Gastroesophageal sphincter (tissue), 4 donors: ENCODE measurements at places on chromosomes 6 and 20. TPM values are rescaled to one million over a fixed set of nuclear protein-coding genes. Genes with fewer than 3 reads are reported as not detected.

- ATAC-seq, result no peak
Measured at GRCh38 chr6:161658211-161658610, 384.4 kb upstream of the AGPAT4 start.

DNA sequence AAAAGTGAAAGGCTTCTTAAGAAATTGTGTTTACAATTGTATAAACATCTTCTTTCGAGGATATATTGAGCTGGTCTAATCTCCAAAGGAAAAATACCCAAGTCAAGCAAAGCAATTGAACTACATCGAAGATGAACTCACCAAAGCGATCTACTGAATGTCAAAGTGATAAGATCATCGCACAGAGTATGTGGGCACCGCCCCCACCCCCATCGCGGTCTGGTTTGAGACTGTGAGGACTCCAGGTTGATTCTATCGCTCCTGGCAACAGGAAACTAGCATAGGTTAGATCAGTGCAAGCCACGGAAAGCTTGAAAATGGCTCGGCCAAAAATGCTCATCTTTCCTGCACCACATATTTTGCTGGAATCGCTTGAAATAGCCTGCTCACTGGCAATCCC lies 133.2 kb upstream of the RPS6KA2 start:
- no peak for ATAC-seq

- no peak for ATAC-seq
Measured at GRCh38 chr20:10731190-10731965, 57.6 kb upstream of the JAG1 start.

GRCh38 chr6:128531696-128532095 lies 11.3 kb upstream of the PTPRK start:
- ATAC-seq, result no peak

DNA sequence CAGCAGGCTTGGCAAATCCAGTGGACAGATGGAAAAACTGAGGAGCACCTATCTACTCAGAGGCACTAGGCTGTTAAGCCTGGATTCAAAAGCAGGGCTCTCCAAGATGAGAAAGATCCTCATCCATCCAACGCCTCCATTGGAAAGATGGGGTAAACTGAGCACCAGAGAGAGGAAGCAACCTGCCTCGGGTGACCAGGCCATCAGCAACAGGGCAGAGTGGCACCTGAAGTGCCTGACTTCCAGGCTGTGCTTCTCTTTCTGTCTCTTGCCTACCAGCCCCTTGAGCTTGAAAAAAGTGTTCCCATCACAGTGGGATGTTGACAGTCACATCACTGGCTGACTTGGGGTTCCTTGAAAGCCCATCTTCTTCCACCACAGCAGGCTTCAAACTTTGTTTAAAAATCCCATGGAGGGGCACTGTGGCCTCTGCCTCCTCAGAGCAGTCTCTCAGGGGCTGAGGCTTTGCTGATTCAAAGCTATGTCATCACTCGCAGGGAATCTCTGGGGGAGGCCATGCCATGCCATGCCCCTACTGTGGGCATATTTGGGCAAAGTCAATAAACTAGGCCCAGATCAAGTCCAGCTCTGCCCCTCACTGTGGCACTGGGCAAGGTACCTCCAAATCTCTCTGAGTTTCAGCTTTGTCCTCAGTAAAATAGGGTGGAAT lies 44.8 kb upstream of the TGM2 start:
- no peak for ATAC-seq

- ATAC-seq, result no peak
Measured at GRCh38 chr20:23404196-23404595, 17.1 kb downstream of the NAPB start.

DNA sequence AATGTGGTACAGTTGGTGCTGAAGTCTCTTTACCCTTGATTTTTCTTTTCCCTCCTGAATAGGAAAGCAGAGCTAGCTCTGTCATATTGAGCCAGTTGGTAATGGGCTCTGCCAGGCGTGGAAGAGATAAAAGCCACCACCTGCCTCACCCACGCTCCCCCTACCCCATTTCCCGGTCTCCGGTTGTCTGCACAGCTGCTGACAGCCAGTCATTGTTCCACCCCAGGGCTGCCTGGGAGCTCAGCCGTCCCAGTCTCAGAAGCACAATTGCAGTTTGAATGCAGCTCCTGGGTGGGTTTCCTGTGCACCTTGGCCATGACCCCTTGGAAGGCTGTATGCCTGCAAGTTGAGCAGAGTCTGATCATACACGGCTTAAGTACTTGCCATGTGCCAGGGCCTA lies 675.2 kb upstream of the FLRT3 start:
- no peak for ATAC-seq

NOTCH4 gene
- 10.9 TPM for total RNA-seq

- ATAC-seq, result no peak
Measured at GRCh38 chr20:41379551-41379950, 12.9 kb upstream of the EMILIN3 start.

- no peak for ATAC-seq
Measured at GRCh38 chr6:137303441-137303840, 84.3 kb upstream of the IFNGR1 start.

BTN1A1 gene
- total RNA-seq, result not detected

- no peak for ATAC-seq
Measured at GRCh38 chr6:87829622-87830121, 127.6 kb upstream of the AKIRIN2 start.

- ATAC-seq, result no peak
Measured at GRCh38 chr20:50121858-50122271, 8.9 kb upstream of the UBE2V1 start.

GRCh38 chr20:49852522-49853080 lies 40.0 kb downstream of the SLC9A8 start:
- no peak for ATAC-seq

SSTR4 gene
- total RNA-seq, result not detected

- peak; percentile 85 for ATAC-seq
Measured at GRCh38 chr20:45890985-45891983, at the start of the genes CTSA and NEURL2. CTSA (plus strand) TSS chr20:45891335; CDS start chr20:45891569, 234 bp downstream. NEURL2 (minus strand) TSS chr20:45891208; CDS start chr20:45890991, 217 bp downstream.

DNA sequence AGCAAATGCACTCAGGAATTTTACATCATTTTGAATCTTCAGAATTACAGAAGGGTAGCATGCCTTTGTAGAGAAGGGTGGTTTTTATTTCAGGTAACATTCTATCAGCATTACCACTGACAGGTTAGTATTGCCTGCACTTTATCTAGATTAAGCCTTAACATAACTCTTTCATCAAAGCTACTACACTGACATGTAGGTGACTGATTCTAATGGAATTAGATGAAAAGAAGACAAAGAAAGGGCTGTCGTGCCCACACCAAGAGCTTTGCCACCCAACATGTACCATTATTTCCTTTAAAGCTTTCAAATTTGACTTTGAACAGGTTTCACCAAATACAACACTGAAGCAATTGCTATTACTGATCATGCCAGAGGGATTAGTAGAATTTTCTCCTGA lies 551.9 kb downstream of the EYS start:
- no peak for ATAC-seq

DNA sequence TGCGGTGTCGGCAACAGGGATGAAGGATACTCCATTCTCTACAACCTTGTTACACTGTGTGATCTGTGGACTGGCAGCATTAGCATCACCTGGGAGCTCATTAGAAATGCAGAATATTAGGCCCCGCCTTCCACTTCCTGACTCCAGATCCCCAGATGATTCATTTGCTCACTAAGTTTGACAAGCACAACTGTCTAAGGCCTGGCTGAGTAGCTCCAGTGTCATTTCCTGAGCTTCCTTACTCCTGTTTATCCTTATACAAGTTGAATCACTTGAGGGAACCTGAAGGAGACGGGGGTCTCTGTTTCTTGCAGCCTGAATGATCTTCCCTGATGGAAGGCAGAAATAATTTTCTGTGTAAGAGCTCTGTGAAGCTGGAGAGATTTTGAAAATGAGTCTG lies 32.7 kb upstream of the PROKR2 start:
- ATAC-seq, result no peak

DNA sequence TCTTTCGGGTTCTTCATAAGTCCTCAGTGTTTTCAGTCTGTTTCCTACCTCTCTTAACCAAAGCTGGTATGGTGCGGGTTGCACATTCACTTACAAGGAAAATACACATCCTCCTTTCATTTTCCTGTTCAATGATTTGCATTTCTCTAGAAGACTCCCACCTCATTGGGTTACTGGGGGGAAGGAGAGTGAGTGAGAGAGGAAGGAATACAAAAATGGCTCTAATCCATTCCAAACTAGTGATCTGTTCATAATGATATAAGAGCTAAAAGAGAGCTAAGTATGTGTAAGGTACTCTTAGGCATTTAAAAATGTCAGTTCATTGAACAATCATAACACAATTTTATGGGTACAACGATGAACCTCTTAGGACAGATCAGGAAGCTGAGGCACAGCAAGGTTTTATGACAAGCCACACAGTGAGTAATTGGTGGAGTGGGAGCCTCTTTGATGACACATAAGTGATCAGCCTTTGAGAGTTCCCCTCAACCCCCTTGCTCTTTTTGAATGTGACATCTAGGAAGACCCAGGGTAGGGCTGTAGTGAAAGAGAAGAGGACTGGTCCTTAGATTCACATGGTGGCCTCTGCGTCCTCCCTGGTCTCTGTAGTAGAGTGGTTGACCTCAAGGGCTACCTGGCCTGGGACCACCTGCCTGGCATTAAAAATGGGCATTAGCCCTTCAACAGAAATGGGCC lies 328.4 kb upstream of the SOX4 start:
- ATAC-seq, result no peak

GRCh38 chr6:110654096-110654820 lies 161.0 kb downstream of the CDK19 start:
- ATAC-seq, result no peak

TRIM40 gene
- total RNA-seq, result not detected

DNA sequence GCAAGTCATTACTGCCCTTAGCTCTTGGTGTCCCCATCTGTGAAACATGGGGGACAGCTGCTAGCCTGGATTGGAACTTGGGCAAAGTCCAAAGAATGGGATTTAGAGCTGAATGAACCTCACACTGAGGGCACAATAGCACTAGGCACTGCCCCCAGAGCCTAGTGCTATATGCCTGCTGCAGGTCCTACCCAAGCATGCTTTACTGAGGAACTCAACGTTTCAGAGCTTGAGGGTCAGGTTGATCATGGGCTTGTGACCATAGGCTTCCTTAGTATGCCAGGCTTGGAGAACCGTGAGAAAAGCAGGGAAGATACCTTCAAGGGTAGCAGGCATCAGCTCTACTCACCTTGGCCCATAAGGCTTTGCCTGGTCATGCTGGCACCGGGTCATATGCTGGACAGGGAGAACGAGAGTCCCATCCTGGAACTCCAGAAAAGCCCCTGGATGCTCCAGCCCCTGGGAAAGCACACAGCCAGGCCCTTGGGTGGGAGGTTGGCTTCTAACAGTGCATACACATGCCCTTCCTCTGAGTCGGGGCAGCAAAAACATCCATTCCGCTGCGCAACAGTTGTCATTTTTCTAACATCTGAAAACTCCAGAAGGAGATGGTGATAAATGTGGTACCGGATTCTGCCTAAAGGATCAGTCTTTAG lies 29.7 kb downstream of the EIF2S2 start:
- ATAC-seq, result no peak

REM1 gene
- 4.4 TPM for total RNA-seq

GRCh38 chr6:33128318-33128717 lies 52.5 kb downstream of the HLA-DPB1 start:
- no peak for ATAC-seq

- no peak for ATAC-seq
Measured at GRCh38 chr6:32977953-32978324, 9.5 kb downstream of the BRD2 start.

- ATAC-seq, result peak; percentile 44
Measured at GRCh38 chr6:39189915-39190544, 39.2 kb downstream of the KCNK5 start.

DNA sequence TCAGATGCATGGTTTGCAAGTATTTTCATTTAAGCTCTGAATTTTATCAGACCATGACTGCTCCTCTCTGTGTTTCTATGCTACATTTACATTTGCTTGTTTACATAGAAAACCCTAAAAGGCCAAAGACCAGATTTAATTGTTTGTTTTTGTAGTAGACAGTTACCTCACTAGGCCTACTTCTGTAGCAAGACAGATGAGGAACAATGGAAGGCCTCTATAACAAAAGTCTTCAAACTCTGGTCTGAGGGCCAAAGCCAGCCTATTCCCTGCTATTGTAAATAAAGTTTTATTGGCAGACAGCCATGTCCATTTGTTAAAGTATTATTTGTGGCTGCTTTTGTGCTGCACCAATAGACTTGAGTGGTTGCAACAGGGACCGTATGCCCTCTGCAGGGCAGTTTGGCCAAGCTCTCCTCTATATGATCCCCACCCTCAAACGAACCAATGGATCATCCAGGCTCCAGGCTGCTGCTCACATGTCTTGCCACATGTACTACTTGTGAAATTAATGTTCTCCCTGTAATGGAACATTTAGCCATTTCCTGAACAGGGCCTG lies 182.0 kb downstream of the DOK5 start:
- no peak for ATAC-seq

GRCh38 chr20:64079273-64080012 lies at the start of gene RGS19:
RGS19 (minus strand) TSS chr20:64079518; CDS start chr20:64076886, 2,632 bp downstream.
- peak; percentile 77 for ATAC-seq

DNA sequence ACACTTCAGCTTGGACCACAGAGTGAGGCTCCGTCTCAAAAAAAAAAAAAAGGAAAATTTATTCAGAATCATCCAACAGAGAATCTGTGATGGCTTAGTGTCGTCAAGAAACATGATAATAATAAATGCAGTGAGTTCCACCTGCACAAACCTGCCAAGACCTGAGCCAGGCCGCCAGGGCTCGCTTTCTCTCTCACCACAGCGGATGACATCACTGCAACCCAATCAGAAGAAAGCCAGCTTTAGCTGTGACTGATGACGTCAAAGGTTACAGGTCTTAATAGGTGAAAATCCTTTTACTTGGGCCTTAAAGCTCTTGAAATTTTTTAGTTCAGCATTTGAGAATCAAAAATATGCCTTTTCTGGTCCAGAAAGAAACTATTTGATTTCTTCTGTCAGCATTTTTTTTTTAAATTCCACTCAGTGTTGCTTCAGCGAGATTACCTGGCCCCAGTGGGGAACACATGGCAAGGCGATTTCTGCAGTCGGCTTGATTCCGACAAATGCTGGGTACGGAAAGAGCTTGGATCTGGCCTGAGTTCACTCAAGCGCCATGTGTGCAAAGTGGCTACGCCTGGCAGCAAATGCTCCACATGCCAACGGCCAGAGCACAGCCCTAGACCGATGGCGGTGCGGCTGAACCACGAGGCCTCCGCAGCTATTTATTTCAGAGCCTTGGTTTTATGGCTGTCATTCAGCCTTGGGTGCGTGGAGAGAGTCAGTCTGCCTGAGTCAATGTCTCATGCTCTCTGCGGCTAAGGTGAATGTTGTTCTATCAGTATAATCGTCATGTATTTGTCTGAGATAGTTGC lies 105.7 kb upstream of the QKI start:
- no peak for ATAC-seq

CTAGE9 gene
- not detected for total RNA-seq

DNA sequence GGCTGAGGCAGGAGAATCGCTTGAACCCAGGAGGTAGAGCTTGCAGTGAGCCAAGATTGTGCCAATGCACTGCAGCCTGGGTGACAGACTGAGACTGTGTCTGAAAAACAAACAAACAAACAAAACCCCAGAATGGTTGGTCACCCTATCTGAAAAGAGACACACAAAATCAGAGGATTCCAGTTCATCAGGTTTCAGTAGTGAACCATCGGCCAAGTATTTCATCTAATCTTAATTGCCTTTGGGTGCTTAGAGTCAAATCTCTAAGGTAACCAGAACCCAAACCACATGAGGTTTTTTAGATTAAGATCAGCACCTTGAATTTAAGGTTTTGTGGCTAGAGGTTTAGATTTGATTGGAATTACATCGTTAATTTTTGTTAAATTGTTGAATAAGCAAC lies 8.3 kb upstream of the ZBTB2 start:
- ATAC-seq, result no peak
